ENCODE measurements at places on chromosomes 3 and 15.
A peak's percentile ranks its signal among the peaks of the same experiment; 100 is the strongest.

DNA sequence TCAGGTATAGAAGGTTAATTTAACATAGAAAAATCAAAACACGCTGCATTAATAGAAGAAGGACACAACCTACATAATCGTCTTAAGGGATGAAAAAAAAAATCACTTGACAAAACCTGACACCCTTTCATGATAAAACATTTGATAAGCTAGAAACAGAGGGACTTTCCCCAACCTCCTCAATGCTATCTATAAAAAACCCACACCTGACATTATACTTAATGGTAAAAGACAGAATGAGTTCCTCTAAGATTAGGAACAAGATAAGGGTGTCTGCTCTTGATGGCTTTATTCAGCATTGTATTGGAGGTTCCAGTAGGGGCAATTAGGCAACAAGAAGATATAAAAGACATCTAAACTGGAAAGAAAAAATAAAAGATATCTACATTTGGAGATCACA, 69.9 kb upstream of the KBTBD8 start:
- no peak for DNase-seq

DNA sequence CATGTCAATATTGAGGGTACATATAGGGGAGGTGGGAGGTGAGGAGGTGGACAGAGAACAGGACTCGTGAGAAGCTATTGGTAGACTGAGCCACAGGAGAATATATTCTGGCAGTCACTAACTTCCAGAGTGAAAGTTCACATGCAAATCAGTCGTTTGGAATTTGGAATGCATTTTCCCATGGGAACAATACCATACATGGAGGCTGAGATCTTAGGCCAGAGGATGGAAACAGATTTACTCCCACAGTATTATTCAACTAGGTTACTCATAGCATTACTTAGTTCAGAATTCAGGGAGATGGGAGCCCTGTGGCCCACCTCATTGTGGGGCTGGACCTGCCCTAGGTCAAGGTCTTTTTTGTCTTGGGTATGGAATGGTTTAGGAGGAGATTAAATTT, 36.4 kb upstream of the ABHD2 start:
- peak; percentile 85 for DNase-seq

DNA sequence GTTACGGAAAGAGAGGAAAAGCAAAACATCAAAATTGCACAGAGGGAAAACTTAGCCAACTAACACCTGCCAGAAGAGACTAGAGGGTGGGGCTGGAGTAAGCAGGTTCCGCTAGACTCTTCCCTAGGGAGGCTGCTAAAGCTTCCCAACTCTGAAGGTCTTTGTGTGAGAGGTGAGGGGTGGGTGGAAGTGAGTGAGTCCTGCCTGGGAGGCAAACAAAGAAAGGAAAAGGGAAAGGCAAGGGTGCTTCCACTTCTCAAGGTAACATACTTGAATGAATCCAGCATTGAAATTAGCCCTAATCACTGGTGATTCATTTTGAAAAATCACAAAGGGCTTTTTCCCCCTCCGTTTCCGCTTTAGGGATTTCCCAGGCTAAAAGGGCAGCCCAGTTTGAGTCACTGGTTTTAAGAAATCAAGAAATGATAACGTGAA, 220.5 kb upstream of the ADAMTS9 start:
- peak; percentile 46 for DNase-seq

GRCh38 chr15:100833417-100834389, 45.9 kb upstream of the ALDH1A3 start:
- DNase-seq = no peak

- no peak for DNase-seq
These were observed 19.7 kb downstream of the PLD1 start for GRCh38 chr3:171790574-171790897.

Measured in fibroblast of villous mesenchyme (primary cell).